ENCODE measurements at places on chromosomes 6 and 20.

- DNase-seq: no peak
These were observed 59.1 kb upstream of the NEDD9 start for GRCh38 chr6:11291582-11291981.

DNA sequence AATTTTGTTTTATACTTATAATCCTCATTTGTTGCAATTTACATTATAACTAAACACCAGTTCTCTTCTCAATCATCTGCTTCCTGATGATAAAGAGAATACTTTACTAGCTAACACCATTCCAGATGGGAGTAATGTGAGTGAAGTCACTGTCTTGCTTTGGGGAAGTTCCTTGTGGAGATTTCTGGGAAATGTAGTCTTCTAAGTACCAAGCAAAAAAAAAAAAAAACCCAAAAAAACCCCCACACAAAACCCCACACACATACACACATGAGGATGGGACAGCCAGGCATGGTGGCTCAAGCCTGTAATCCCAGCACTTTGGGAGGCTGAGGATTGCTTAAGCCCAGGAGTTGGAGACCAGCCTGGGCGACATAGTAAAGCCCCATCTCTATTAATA is 2.2 kb upstream of the SNPH start:
- no peak for DNase-seq

DNA sequence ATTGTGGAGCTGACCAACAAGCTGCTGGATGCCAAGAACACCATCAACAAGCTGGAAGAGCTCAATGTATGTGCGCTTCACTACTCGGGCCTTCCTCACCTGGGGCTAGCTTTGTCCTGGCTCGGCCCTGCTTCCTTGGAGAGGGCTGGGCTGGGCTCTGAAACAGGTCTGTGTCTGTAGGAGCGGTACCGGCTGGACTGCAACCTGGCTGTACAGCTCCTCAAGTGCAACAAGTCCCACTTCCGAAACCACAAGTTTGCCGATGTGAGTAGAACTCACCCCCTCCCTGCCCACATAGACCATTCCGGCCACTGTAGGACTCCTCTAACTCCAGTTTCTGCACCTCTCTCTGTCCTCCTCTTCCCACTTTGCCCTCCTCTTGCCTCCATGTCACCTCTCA is 6.7 kb downstream of the LRRC73 start:
- DNase-seq: no peak

DNA sequence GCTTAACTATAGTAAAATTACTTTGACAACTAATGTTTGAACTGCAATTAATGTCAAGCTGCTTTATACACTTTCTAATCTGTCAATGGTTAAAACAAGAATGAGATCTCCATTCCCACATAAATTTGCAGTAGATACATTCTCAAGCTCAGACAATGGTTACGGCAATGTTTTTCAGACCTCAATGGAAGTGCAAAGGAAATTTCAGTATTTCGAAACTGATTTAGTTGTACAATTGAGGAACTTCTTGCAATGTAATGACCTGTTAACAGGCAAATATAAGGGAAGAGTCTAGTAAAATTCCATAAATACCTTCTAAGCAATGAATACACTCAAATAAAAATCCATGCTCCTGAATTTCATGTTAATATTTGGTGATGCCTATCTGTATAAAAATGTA is 94.7 kb downstream of the ADTRP start:
- DNase-seq: no peak

GRCh38 chr6:112291161-112291762 is 36.9 kb upstream of the LAMA4 start:
- no peak for DNase-seq
